ENCODE measurements at places on chromosomes 5 and 9. TPM values are rescaled to one million over a fixed set of nuclear protein-coding genes. Genes with fewer than 3 reads are reported as not detected.
A peak's percentile ranks its signal among the peaks of the same experiment; 100 is the strongest.

DNA sequence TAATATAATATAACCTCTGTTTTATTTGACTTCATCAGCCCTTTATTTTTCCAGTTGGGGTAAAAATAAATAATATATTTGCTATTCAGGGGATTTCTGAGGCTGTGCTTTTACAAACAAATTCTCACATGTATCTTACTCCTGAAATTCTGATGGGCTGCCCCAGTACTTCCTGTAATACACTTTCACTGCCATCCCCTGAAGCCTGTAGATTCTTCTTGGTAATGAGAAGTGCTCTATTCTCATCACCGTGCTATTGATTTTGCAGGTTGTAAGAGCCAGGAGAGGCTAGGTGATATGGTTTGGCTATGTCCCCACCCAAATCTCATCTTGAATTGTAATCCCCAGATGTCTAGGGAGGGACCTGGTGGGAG lies 91.9 kb upstream of the CEP78 start:
- no peak for DNase-seq

GRCh38 chr5:61467766-61468482 lies 135.9 kb downstream of the ZSWIM6 start:
- DNase-seq: no peak

- no peak for DNase-seq
These were observed 80.0 kb downstream of the SUSD1 start for GRCh38 chr9:112094948-112095681.

The TMEM174 gene
- not detected for total RNA-seq

GRCh38 chr5:179332741-179333290 lies 12.4 kb downstream of the ADAMTS2 start:
- no peak for DNase-seq

The EFCAB9 gene
- total RNA-seq: not detected

The ADAM19 gene
- total RNA-seq: 358 TPM

The ANAPC2 gene
- 98.1 TPM for total RNA-seq

GRCh38 chr9:18639911-18640310 lies 166.0 kb downstream of the ADAMTSL1 start:
- DNase-seq: no peak

DNA sequence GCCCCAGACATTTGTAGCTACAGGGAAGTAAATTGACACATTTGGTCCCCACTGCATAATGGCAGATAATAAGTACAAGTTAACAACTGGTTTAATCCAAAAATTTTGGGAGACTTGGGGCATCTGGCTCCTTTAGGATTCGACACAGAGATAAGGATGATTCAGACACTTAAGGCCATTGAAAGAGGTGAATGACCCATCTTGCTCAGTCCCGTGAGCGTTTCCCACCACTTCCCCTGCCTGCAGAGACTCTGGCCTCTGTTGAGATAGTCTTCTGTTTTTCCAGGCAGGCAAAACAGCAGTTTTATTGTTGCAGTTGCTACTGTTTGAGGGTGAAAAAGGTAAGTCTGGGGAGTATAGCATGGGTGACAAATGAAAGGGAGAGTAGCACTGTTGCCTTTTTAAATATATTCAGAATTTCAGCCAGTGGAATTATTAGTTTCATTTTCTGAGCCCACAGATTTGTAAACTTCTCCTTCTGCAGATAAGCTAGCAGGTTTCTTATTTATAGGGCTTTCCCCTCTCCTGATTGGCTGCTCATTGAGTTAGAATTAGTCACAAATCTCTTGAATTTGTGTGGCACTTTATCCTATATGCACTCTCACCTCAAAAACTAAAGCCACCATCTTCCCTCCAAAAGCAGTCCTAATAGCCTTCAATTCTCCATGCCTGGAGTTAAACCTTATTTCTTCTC lies 19.3 kb downstream of the ACO1 start:
- DNase-seq: no peak

The SPATA31E1 gene
- total RNA-seq: not detected

GRCh38 chr5:3789519-3790193 lies 194.0 kb downstream of the IRX1 start:
- DNase-seq: no peak

The RAD17 gene
- total RNA-seq: 24.1 TPM

- no peak for DNase-seq
These were observed 260.8 kb downstream of the AUH start for GRCh38 chr9:91100878-91101450.

GRCh38 chr9:127971357-127972235 lies 9.2 kb downstream of the EEIG1 start:
- no peak for DNase-seq

- no peak for DNase-seq
These were observed 70.1 kb upstream of the IFNK start for GRCh38 chr9:27453860-27454553.

The NR6A1 gene
- 3.8 TPM for total RNA-seq

GRCh38 chr9:101465326-101465915 lies 29.8 kb upstream of the ALDOB start:
- DNase-seq: no peak

DNA sequence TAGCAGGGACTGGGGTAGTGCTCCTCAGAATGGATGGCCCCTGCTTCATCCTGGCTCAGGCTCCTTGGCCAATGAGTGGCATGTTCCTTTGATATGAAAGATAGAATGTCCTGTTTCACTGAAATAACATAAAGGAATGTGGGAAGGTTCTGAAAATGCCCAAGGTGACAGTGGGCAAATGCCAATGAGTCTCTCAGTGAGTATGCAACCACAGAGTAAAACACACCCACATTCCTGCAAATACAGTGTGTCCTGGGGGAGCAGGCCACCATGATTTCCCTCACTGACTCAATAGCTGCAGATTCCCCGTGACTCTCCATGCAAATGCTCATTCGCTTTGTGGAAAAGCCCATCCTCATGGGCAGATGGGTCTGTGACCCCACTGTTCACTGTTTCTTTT lies 36.4 kb downstream of the ZNF366 start:
- no peak for DNase-seq

The DDX4 gene
- total RNA-seq: not detected

DNA sequence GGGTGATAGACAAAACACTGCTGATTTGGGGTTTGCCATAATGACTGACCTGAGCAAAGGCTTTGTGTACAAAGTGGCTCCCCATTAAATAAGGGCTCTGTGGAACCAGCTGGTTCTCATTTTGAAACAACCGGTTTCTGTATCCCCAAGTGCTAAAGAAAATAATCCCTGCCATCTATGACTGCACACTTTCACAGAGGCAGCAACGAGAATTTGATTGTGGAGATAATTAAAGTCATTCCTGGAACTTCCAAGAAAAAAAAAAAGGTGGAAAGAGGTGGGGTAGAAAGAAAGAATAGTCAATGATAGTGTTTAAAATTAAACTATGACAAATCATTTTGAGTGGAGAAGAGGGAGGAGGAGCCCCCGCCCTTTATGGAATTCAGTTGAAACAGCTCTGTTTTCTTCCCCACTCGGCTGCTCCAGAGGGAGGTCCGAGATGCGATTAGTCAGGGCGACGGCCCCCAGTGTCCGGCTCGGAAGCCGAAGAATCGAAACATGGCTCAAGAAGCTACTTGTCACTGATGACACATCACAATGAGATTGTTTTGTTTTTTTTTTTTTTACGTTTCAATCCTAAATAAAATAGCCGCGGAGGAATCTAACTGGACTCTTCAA lies 38.4 kb downstream of the EBF1 start:
- no peak for DNase-seq

The AFAP1L1 gene
- total RNA-seq: 0.95 TPM

The SAP30L gene
- 20.4 TPM for total RNA-seq

DNA sequence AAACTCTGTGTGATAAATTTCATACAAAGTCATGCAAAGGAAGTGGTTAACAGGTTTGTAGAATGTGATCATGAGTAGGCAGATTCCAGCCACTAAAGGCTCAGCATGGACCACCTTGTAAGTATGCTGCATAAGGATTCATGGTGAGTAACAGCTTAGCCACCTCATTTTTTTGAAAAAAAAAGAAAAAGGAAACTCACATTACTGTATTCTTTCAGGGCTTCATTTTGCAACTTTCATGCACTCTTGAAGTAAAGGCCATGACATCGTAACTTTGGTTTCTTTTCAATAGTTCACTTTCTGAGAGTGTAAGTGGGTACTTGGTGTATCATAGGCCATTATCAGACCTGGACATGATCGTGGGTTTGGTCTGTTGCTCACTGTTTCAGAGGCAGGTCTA lies 175.1 kb downstream of the PCSK1 start:
- no peak for DNase-seq

The GABBR2 gene
- total RNA-seq: not detected

The PCDHA1 gene
- total RNA-seq: not detected

The RAB24 gene
- total RNA-seq: 44.2 TPM

DNA sequence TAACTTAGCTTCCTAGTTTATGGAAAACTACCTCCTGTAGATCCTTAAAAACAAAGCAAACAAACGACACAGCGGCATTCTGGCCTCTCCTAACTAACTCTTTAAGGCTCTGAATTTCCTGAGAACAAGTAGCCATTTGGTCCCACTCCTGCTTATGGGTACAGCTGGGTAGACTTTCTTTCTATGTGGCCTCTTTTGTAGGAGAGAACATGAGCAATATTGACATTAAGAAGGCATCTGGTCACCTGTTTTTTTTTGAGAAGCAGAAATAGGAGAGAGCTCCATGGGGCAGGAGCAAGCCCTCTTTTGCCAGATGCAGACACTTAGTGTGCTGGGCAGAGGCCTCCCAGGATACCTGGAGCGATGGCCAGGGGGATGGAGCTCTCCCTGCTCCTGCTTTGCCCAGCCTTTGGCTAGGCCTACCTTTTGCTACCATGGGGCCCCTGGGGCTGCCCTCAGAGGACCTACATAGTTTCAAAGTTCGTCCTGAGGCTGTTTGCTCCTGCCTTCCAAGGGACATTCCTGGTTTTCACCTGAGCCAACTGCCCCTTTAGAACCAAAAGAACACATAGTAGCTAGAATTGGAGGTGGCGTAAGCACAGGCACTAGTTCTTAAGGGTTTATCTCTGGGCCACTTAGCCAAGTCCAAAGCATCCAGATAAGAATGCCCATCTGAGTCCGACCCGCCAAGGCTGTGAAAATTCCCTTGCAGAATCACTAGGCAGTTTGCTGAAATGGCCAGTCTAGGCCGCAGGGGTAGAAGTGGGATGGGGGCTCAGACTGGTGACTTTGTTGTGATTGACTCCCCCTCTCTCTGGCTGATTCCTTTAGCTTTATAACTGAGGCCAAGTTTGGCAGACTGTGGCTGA lies 2.4 kb upstream of the STC2 start:
- no peak for DNase-seq

The MUSK gene
- not detected for total RNA-seq

The ADGRV1 gene
- not detected for total RNA-seq

- no peak for DNase-seq
These were observed 98.2 kb downstream of the USP20 start for GRCh38 chr9:129933185-129934040.

DNA sequence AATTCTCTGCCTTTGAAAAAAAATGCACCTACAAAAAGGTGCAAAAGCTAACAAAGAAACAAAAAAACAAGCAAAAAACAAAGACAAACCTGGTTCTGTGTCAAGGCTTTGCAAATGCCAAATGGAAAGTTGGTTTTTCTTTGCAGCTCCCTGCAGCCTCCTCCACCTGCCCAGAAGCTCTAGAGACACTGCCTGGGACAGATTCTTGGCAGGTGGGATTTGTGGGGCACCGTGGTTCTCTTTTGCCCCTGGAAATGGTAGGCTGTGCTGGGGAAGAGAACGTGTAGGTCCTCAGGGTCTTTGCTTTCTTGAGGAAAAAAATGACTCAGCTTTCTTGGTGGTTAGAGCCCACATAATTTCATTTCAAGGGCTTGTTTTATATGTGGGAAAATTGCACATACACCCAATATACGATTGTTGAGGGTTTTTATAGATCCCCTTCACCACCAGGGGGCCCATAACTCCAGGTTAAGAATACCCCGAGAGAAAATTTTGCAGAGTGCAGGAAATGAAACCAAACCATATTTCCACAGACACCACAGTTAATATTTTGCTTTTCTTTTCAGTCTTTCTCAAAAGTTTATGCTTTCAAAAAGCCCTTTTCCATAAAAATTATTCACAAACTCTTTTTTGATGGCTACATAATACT lies 58.7 kb downstream of the NXNL2 start:
- DNase-seq: no peak

GRCh38 chr9:77831781-77832180 lies 183.7 kb upstream of the GNA14 start:
- DNase-seq: no peak

DNA sequence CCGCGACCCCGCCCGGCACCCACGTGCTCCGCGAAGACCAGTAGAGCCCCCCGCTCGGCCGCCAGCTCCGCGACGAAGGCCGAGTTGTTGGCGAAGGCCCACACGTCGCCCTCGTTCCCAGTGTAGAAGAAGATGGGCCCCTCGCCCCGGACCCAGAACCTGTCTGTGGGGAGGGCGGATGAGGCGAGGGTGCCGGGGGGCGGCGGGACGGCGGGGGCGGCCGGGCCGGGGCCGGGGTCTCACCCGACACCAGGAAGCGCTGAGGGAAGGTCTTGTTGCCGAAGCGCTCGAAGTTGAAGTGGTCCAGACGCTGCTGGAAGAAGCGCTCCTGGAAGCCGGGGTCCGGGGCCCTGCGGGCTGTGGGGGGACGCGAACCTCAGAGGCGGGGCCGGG lies 317 bp downstream of the DPP7 start:
- no peak for DNase-seq

The WHRN gene
- 2.4 TPM for total RNA-seq

The KCNT1 gene
- not detected for total RNA-seq

DNA sequence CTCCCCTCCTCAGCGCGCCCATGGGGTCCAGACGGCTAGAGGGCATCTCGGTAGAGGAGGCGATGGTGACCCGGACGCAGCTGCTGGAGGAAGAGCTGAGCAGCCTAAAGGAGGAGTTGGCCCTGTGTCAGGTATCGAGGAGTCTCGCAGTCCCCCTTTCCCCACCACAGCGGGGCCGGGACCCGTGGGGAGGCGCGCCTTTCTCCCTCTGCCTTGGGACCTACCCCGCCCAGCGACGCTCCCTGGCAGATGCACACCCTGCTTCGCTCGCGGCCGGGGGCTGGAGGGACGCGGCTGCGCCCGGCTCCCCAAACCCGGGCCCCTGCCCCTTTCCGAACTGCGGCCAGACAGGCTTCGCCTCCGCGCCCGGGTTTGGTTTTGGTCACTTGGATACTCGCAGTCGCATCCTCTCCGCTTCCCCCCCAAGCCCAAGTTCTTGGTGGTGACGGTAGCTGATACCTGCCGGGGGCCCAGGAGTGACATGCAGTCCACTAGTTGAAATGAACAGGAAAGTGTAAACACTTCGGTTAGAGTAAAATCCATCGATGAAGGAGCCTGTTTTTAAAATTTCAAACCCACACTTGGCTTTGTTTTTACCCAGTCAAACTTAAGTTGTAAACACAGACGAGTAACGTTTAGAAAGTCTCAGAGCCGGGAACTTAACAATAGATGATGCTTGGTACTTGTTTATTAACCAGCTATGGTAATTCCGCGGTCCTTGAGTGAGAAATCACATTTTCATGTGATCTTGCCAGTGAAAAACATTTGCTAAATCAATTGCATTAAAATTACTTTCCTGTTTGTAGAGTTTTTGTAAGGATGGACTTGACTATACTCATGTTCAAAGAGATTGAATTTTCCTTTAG lies 688 bp downstream of the CNTLN start:
- DNase-seq: no peak

DNA sequence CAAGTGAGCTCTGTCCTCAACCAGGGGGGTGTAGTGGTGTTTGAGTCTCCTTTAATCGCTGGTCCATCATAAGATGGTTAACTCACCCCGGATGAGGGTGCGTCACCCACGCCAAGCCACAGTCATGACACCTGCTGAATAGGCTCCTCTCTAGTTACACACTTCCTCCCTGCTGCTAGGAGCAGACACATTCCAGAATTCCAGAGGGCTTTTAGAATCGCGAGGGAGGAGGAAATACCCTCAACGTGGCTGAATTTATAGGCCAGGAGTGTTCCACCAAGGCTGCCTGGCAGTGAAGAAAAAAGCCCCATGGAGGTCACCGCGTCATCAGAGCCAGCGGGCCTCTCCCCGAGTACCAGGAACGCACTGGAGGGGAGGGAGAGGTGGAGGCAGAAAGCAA lies 5.1 kb downstream of the GLRX start:
- peak; percentile 82 for DNase-seq

All from natural killer cell treated with Interleukin-12 subunit alpha and Interleukin-12 subunit beta and Interleukin-15 and Interleukin-18, amount 100 ng/mL, for 72 hours (primary cell).